ENCODE measurements at places on chromosomes 4 and X.

DNA sequence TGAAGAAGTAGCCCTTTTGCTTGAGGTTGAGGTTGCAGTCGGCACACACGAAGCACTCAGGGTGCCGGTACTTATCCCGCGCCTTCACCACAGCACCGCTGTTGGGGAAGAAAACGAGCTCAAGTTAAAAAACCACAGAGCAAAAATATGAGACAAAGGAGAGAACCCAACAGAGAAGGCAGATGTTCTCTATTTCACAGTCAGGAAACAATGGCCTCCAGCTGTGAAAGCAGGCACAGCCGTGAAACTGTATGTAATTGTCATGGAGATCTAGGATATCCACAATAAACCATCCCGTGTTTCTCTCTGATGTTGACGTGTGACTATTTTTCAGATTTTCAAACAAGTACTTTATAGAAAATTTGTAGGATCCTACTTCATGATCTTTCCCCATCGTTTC, 30.9 kb upstream of the CCDC110 start:
- no peak for DNase-seq

DNA sequence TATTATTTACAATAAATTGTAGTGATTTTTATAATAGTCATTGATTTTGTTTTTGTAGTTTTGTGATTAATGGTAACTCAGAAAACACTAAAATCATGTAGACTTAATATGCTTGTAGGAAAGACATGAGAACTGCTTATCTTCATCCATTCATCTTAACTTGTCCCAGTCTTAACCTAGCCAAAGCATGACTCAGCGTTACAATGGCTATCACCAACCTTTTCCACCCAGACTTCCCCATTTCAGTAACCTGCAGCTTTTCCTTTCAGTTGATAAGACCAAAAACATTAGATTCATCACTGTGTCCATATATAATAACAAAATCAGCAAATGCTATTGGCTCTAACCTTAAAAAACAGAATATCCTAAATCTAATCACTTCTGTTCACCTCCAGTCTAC, 106.2 kb upstream of the KLF8 start:
- no peak for DNase-seq

DNA sequence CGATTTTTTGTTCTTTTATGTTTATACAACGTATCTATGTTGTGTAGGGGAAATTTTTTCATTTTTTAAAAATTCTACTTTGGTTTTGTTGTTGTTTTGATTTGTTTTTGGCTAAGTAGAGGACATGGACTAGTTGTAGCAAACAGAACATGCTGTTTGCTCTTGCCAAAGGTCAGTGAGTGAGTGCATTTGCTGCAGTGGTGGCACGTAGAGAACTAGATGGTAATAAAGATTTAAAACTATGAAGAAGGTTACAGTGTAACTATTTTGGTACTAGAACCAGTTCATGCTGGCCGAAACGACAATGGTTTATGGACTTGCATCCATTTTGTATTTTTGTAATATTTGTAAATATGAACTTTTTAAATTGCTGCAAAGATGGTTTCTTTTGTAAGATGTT, 1.9 kb upstream of the SCML1 start:
- no peak for DNase-seq

- DNase-seq: no peak
These were observed 317.3 kb downstream of the PPP1R2C start for GRCh38 chrX:42460706-42461105.

GRCh38 chr4:183989461-183989860, 84.4 kb downstream of the STOX2 start:
- DNase-seq: no peak

DNA sequence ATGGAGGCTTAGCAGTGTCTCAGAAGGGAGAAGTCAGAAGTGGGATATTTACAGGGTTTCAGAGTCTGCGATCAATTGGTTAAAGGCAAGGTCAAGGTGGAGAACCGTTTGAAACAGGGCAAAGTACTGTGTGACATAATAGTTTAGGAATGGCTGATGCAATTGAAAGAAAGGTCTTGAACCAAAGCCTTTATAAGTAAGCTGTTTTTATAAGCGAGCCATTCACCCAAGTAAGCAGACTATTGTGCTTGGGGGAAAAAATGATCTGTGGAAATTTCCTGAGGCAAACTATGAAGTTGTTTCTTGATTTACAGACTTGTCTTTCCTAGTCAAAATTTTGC, 327.3 kb downstream of the CAMK2D start:
- no peak for DNase-seq

DNA sequence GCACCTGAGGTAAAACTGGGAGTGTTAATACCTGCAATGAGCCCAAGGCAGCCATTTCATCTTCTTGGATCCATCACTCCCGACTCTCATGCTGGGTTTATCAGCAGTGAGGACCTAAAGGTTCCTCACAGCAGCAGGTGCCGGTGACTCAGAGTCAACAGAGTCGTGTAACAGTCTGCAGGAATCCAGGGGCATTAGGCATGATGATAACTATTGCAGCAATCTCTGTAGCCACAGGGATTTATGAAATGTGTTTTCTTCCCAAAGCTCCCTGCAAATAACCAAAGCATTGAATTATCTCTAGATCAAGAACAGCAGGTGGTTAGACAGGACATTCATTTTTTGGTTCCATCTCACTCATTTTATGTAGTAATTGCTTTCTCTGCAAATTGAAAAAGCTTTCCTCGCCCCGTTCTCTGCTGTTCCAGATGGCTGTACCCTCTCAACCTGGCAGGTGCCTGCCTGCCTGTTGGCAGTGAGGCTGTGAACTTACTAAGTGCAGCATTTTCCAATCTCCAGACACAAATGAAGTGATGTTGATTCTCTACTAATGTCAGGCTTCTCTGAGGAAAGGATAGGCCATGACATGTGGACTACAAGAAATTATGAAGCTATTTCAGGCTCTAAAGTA, 48.1 kb upstream of the TSPAN7 start:
- no peak for DNase-seq

- no peak for DNase-seq
These were observed 35.3 kb upstream of the PTPN13 start for GRCh38 chr4:86558797-86559196.

DNA sequence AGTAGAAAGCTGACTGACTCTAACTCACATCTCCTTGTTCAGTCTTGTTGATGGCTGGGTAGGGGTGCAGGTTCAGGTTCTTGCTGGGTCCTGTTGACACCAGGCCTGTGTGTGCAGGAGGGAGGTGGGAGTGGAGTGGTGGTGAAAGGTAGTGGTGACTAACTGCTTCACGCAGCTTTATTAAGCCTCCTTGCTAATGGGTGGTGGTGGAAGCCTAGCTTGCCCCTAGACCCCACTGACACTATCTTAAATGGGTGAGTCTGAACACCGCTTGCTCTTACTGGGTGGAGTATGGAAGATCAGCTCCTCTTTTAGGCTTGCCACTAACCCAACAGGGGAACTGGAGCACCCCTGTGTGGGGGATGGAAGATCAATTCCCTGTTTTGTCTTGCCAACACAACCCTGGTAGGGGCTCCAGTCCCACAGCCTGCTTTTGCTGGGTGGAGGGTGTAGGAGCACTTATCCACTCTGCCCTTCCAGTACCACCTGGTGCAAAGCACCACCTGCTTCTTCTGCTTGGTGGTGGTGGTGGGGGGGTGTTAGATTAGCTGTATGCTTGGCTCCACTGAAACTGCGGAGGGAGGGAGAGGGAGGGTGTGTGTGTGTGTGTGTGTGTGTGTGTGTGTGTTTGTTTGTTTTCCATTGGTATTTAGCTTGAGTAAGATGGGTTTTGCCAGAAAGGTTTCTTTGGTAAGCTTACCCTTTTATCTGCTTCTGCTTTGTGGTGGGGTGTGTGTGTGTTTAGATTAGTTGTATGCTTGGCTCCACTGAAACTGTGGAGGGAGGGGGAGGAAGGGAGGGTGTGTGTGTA, 25.6 kb downstream of the KDM6A start:
- DNase-seq: no peak

DNA sequence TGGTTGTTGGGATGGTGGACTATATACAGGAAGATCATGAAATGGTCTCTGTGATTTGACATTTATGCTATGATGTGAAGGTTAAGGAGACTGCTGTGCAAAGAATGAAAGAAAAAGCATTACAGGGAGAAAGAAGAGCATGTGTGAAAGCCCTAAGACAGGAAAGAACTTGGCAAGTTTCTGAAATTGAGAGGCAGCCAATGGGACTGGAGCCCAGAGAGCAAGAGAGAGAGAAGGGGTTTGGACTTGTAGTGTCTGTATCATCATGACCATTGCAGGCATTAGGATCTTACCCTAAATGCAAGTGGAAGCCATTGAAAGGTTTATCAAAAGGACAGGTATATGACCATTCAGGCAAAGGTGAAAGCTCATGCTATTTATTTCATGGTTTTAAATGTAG, 147.1 kb downstream of the NAA11 start:
- DNase-seq: no peak

DNA sequence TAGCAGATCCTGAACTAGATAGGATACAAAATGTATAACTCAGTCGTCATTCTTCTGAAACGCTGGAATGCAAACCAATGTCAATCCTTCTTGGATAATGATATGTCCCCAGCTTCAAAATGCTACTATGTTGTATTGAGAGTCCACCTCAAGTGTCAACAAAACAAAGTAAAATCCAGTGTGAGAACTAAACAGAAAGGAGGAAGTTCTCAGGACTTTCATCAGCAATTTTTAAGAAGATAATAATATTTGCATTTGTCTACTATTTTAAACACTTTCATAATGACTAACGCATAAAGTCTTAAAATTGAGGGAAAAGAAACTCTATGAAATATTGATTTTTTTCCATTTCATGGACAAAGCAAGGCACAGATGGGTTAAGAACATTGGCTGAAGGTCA, 36.3 kb downstream of the SOD3 start:
- DNase-seq: no peak

- no peak for DNase-seq
These were observed 35.8 kb downstream of the SLC10A7 start for GRCh38 chr4:146485968-146486367.

DNA sequence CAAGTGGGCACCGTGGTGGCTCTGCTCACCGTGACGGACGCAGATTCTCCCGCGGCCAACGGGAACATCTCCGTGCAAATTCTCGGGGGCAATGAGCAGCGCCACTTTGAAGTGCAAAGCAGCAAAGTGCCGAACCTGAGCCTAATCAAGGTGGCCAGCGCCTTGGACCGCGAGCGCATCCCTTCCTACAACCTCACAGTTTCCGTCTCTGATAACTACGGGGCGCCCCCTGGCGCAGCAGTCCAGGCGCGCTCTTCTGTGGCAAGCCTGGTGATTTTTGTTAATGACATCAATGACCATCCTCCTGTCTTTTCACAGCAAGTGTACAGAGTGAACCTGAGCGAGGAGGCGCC, 2.7 kb downstream of the FAT4 start:
- no peak for DNase-seq

GRCh38 chr4:181479141-181479540, 764.1 kb upstream of the TENM3 start:
- no peak for DNase-seq

GRCh38 chr4:168555437-168555836, 58.6 kb downstream of the PALLD start:
- no peak for DNase-seq

DNA sequence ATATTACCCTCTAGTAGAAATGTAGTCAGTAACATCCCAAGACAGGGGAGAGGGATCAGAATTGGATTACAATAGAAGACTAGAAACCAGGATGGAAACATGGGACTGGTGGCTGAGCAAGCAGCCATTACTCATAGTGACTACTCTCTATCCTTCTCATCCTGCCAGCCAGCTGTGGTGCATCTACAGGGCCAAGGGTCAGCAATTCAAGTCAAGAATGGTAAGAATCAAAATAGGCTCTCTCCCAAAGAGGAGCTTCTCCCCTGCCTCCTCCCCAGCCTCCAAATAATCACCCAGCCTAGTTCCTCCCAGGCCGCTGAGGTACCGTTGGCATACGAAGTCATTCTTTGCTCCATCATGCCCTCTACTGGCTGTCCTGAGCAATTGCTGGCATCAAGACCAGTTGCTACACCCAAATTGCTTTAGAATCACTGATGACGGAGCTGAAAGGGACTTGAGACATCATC, 19.4 kb downstream of the AWAT2 start:
- no peak for DNase-seq

All from stimulated activated CD8-positive, alpha-beta memory T cell treated with anti-CD3 and anti-CD28 coated beads, Interleukin-4, amount 100 ng/mL, for 1 hour (primary cell).